GM20000 (cell line): ENCODE measurements at places on chromosomes 12 and 14.
A peak's percentile ranks its signal among the peaks of the same experiment; 100 is the strongest.

GRCh38 chr14:93112891-93113677, 2.6 kb downstream of the ITPK1 start:
- peak; percentile 77 for DNase-seq

DNA sequence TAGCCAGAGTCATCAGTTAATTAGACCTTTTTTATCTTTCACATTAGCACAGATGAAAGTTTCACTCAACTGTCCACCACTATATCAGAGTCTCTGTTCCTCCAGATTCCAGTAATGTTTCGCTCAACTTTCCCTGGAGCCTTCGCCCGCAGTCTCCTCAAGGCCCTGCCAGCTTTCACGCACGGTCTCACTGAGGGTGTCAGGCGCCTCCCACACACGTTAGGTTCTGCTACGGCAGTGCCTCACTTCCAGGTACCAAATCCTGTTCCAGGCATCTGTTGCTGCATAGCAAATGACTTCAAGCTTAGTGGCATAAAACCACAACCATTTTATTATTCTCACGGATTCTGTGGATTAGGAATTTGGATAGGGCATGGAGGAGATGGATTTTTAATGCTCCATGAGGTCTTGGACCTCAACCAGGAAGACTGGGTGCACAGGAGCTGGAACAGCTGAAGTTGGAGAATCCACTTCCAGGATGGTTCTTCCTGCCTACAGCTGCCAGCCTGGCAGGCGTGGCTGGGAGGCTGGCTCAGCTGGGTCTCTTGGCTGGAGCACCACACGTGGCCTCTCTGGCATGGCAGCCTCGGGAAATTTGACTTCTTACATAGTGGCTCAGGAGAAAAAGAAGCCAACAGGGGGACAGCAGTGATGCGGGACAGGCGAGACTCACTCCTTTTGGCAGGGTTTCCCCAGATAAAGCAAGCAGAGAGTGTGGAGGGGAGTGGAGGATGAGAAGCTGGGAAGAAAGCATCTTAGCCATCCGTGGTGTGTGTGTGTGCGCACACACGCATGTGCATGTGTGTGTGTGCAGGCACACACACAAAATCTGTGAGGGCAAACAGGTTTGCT, 21.3 kb upstream of the BCDIN3D start:
- no peak for DNase-seq

- DNase-seq, result no peak
These were observed 31.4 kb downstream of the TMEM233 start for GRCh38 chr12:119624966-119625365.

- DNase-seq, result no peak
These were observed 92.6 kb upstream of the SFSWAP start for GRCh38 chr12:131618303-131618658.

DNA sequence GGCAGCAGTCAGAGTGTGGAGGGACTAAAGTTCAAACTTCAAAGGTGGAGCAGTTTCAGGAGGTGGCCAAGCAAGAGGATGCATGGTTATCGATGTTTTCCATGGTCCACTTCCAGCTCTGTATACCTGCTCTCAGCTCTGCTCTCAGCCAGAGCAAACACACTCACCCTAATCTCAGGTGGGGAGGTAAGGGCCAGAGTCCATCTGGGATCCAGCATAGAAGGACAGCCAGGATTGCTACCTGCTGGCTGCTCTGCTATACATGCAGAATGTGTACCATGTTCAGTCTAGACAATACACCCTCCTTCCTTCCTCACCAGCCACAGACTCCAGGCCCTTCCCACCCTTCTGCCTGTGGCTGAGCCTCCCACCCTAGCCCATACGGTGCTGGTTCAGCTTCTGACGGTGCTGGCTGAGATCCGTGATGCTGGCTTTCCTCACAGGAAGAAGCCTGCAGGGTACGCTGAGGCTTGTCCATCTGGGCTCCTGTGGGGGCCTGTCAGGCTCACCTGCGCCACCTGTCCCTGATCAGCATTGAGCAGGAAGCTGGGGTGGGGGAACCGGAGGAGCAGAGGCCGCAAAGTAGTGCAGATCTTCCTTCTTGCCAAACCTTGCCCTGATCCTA, 2.4 kb downstream of the CBLN3 start:
- no peak for DNase-seq

DNA sequence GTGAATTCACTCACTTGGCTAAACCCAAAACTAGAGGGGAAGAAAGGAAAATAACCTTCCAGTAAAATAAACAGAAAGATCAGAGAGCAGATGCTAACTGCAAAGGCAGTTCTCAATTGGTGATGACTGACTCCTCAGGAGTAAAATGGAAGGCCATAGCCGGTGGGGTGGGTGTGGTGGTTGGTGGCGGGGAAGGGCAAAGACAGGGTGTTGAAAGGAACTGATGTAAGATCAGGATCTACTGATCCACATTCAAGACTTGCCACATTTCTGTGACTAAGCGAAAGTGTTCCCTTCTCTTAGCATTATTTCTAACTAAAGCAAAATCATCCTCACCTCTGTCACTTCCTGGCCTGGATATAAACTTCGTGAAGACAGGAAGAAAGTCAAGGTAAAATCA, 26.3 kb upstream of the TC2N start:
- DNase-seq, result no peak

GRCh38 chr12:106819991-106820390, 45.5 kb downstream of the RIC8B start:
- DNase-seq, result no peak

GRCh38 chr12:16266085-16266484, 11.4 kb downstream of the SLC15A5 start:
- DNase-seq, result no peak

DNA sequence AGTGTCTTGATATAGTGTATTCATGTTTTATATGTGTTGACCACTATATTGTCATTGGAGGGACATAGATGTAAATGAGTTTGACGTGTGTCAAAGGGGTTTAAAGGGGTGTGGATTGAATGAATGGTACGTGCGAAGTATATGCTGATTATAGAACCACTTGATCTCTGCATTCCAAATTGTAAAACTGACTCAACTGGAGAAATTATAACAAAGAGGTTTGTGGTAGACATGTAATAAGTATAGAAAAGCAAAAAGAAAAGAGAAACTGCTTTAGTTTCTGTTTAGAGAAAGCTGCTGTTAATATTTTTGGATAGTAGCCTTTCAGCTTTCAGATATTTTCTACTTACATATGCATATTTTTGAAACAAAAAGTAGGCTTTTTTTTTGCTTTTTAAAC, 8.9 kb upstream of the MYRFL start:
- DNase-seq, result peak; percentile 33

- no peak for DNase-seq
These were observed 93.4 kb downstream of the ADGRD1 start for GRCh38 chr12:131046813-131047788.

DNA sequence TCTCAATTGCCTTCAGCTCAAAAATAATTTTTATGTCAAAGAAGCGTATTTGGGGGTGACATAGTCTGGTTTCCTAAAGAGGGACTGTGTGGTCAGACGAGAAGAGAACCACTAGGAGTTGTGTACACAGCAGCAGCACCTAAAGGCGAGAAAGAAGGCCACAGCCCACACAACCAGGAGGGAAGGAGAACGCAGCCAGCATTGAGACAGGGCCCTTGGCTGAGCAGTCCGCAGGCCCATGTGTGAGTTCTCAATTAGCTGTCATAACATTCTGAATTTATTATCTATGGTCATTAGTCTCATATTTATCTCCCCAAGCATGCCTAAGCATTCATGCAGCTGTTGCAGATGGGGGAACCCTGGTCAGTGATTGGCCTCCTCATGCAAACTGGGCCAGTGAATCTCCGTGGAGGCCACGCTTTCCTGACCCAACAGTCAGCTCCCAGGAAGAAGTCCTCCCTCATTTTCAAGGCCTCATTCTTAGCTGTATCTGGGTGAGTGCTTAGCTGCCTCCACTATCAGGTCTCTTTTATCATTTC, 81.2 kb upstream of the ATF7IP start:
- peak; percentile 55 for DNase-seq

GRCh38 chr12:108831309-108831991, 25.9 kb downstream of the SSH1 start:
- peak; percentile 54 for DNase-seq

- DNase-seq, result no peak
These were observed 91.9 kb upstream of the BCL2L14 start for GRCh38 chr12:11978726-11979384.

DNA sequence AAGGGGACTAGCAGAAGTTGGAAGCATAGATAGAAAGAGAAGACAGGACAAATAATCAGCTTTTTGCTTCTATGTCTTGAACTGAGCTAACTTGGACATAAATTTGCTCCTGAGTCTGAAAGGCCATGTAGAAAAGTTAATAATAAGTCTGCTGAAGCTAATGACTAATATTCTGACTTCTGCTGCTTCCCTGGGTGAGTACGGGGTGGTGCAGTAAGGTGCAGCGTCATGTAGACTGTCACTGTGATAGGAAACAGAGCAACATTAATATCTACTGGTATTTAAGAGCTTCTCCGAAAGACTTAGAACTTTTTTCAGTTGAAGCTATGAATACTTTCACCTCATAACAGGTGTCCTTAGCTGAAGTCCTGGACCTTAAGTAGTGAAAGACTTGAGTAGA, 34.1 kb upstream of the CPM start:
- DNase-seq, result no peak

- no peak for DNase-seq
These were observed 465.8 kb downstream of the APAF1 start for GRCh38 chr12:99110868-99111267.

DNA sequence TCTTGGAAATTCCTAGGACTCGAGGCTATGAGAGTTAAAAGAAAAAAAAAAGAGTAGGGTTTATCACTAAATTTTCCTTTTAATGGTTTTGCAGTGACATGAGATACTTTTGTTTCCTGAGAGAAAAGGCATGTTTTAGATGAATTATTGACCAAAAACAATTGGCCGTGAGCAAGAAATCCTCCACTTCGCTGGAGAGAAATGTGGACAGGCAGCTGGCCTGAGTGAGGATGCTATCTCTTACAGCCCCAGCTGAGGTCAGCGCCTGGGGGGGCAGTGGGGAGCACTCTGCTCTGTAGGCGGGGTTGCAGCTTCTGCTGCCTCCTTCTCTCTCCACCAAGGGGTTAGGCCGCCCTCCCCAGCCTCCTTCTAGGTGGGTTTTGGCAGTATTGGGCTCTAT, 54.7 kb downstream of the PRIMA1 start:
- DNase-seq, result no peak
